Fibroblast of villous mesenchyme (primary cell): ENCODE measurements at places on chromosomes 16 and 17. TPM values are rescaled to one million over a fixed set of nuclear protein-coding genes. Genes with fewer than 3 reads are reported as not detected.

- no peak for DNase-seq
These were observed 36.3 kb downstream of the GRB7 start for GRCh38 chr17:39774047-39774446.

The HS3ST6 gene
- not detected in 2 replicates for total RNA-seq

- DNase-seq: peak; percentile 69
These were observed 45.8 kb downstream of the STAT3 start for GRCh38 chr17:42342242-42343008.

The IGFALS gene
- under 0.01 TPM in 1 of 2 replicates, not detected in the other for total RNA-seq

The OTOP3 gene
- not detected in 2 replicates for total RNA-seq

The SEZ6L2 gene
- 2.6 and 4.7 TPM in 2 replicates for total RNA-seq

The CCL16 gene
- total RNA-seq: not detected in 2 replicates

DNA sequence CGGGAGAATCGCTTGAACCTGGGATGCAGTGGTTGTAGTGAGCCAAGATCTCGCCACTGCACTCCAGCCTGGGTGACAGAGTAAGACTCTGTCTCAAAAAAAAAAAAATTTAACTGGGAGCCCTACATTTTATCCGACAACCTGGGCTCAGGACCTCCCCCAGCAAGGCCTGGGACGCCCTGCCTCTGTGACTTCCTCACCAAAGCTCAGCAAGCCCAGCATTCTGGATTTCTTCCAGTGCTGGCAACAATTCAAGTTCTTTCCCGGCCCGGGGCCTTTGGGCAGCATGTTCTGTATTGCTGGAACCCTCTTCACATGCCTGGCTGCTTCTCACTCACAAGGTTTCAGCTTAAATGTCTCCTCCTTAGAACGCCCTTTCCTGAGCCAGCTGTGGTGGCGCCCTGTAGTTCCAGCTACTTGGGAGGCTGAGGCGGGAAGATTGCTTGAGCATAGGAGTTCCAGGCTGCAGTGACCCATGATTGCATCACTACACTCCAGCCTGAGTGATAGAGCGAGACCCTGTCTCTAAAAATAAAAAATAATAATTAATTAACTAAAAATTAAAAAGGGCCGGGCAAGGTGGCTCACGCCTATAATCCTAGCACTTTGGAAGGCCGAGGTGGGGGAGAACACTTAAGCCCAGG is 15.9 kb upstream of the MEIOB start:
- DNase-seq: no peak

GRCh38 chr16:73058616-73059409 is 10.9 kb upstream of the ZFHX3 start:
- DNase-seq: peak; percentile 59

- DNase-seq: no peak
These were observed 228.7 kb downstream of the CDH13 start for GRCh38 chr16:82855471-82855870.

- no peak for DNase-seq
These were observed at the start of gene USP22 for GRCh38 chr17:21042458-21043295. TSS of gene USP22 (minus strand) at chr17:21043011. CDS start at chr17:21042835, 176 bp downstream.

DNA sequence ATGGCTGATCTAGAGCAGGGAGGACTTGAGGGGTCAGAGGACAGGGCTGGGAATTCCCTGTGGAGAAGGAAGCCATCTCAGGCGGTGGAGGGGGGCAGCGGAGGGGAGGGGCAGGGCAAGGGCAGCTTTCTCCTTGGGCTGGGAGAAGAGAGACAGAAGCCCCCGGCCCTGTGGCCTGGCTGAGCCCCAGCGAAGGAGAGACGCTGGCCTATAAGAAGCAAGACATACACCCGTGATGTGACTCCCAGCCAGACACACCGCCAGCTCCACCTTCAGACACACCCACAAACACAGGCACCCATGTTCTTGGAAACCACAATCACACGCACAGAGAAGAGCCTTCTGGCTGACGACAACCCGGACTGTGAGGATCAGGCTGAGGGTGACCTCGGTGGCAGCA is 10.0 kb downstream of the TRPV3 start:
- no peak for DNase-seq

GRCh38 chr17:82949984-82950383 is 110.2 kb upstream of the ZNF750 start:
- DNase-seq: no peak

The TEX14 gene
- under 0.01 and 0.43 TPM in 2 replicates for total RNA-seq

DNA sequence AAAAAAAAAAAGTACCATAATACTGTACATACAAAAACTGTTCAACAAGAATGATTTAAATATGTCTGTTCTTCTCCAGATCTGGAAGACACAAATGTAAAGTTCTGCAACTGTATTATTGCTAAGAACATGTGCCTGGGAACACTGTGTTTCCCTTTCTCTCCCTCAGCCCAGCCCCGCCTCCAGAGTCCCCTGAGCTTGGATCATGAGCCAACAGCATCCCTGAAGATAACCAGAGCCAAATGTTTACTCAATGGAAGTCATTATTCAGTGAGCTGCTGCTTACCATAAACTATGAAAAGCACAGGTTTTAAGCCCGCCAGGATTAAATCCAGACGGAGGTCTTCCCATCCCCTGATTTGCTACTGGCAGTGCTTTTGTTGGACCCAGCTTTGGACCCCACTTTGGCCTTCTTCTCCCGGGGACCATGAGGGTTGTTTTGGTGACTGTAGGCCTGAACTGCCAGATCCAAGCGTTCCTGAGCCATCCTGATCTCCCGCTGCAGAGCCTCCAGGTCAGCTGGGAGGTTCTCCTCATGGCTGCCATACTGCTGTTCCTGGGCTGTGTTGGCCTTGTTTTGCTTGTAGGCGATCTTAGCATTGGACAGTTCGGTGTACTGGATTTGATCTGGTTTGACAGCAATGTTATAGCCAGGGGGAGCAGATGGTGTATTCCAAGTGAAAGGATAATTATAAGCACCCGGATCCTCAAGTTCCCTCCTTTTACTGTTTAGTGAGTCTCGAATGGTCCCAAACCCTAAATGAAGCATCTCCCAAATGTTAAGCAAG is 25.6 kb downstream of the GJC1 start:
- peak; percentile 91 for DNase-seq

- DNase-seq: peak; percentile 17
These were observed 406.0 kb downstream of the SEC14L1 start for GRCh38 chr17:77546772-77547241.

DNA sequence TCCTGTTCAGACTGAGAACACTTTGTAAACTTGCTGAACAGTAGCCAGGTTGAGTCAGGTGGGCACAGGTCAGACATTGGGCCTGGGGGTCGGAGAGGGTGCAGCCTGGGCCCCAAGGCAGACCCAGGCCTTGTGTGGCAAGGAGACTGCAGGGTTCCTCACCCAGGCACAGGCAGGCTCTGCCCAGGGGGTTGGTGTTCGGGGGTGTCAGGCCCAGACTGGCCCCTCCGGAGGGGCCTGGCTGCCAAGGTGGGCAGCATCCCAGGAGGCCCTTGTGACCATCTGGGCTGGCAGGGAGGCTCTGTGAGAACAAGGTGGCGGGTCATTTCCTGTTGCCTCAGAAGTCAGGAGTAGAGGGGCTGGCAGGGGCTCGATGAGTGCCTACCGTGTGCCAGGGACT is 585 bp upstream of the MYO15A start:
- DNase-seq: no peak

GRCh38 chr17:18963126-18964017 is 11.4 kb downstream of the SLC5A10 start:
- DNase-seq: no peak

DNA sequence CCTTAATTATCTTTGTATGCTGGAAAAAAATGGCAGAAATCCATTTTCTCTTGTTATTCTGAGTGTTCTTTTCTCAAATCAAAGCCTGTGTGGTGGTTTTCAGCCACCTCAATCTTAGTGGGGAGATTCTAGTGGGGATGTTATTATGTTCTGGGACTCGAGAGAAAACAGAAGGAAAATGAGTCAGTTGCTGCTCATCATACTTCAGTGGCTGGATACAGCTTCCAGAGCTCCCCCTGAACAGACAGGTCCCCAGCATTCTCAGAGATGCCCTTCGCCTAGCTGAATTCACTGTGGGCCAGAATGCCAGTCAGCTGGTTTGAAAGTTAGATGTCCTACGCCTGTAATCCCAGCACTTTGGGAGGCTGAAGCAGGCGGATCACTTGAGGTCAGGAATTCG is 8.5 kb downstream of the ST6GALNAC1 start:
- peak; percentile 31 for DNase-seq

- DNase-seq: peak; percentile 90
These were observed 42.2 kb downstream of the RPTOR start for GRCh38 chr17:80586846-80587228.

The HOXB2 gene
- total RNA-seq: 4.3 and 4.5 TPM in 2 replicates

The SNX20 gene
- total RNA-seq: not detected in 2 replicates

The HOXB8 gene
- total RNA-seq: not detected in 2 replicates

The DHRS13 gene
- 2.6 and 3.5 TPM in 2 replicates for total RNA-seq

DNA sequence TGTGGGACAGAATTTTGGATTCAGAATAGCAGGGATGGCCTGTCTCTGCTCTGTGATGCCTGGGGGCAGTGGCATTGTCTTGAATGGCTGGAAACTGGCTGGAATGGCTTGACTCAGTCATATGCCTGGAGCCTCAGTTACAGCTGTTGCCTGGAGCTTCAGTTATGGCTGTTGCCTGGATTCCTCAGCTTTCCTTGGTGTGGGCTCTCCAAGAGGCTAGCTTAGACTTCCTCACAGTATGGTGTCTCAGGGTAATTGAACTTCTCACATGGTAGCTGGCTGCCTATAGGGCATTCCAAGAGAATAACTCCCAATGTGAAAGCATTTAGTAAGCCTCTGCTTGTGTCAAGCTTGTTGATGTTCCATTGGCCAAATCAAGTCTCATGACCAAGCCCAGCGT is 21.1 kb downstream of the KRT23 start:
- DNase-seq: no peak

The GPS2 gene
- total RNA-seq: 34.1 and 45.3 TPM in 2 replicates

GRCh38 chr17:40313668-40314583 is 4.9 kb downstream of the RARA start:
- DNase-seq: no peak

DNA sequence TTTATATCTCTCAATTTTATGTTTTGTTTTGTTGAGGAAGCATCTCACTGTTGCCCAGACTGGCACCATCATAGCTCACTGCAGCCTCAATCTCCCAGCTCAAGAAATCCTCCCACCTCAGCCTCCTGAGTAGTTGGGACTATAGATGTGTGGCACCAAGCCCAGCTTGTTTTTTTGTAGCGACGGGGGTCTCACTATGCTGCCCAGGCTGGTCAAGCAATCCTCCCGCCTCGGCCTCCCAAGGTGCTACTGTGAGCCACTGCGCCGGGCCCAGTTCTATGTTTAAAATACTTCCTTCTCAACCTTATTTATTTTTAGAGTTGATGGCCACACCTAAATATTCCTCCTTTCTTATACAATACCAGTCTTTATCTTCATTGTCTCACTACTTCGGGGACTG is 1.9 kb upstream of the NFE2L1 start:
- DNase-seq: no peak

DNA sequence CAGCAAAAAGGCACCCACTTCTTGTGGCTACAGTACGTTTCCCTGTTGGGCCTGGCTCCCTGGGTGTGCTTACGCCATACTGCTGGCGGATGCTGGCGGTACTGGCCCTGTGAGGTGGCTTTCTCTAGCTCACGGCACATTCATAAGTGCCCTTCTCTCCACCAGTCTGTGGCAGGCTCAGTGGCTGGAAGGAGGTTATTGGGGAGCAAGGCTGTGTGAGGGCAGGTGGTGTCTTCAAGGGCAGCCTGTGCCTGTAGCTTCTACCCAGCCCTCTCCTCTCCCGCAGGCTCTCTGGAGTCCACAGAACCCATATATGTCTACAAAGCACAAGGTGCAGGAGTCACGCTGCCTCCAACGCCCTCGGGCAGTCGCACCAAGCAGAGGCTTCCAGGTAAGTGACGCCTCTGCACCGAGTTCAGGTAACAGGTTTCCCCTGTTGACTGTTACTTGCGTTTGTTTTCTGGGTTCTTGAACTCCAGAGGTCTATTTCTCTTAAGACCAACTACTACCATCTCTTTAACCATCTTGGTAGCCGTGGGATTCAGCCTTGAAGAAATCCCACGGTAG is 20.6 kb downstream of the NTAN1 start:
- no peak for DNase-seq

DNA sequence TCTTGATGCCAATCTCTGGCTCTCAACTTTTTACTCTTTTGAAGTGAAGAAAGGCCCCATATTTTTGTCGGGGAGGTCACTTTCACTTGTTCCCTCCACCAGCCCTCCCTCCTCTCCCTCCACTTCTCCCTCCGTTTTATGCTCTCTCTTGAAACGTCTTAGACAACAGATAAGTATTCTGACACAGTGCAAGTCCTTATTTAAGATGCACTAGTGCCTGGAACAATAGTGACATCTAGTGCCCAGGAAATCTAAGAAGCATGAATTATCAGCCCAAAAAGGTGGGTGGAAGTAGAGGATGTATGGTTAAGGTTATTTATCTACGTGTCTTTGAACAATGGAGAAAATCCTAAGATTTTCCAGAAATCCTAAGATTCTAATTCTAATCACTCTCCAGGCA is 17.9 kb downstream of the PSME3IP1 start:
- DNase-seq: peak; percentile 82
